ENCODE measurements at places on chromosomes 6 and 20.

DNA sequence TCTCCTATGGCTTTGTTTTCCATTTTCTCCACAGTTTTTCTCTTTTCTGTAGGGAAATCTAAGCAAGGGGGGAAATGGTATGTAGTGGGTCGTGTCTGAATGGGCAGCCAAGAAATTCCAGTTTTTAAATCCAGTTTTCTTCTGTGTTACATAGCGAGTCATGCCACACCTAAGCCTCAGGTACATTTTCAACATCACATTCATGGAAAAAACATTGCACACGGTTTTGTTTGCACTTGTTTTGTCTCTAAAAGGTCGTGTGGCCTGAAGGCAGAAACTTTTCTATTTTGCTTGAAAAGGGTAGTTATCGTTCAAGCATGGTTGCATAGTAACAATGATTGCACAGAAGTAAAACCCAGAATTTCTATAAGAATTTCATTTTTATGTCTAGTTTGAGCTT lies 70.5 kb downstream of the MOXD1 start:
- DNase-seq: no peak

DNA sequence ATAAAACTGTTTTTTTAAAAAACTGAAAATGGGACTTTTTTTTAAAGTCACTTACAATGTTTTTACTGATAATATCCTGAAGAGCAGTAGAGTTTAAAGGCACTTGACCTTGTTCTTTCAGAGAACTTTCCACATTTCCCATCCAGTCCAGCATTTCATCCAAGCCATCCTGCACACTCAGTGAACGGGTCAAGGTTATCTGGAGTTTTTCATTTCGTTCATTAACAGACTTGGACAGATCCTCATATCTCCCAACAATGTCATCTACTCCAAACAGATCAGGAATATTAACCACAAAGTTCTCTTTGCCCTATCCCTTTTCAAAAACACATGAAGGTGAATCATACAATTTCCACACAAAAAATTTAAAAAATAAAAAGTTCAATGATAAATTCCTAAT lies 69.1 kb downstream of the DST start:
- DNase-seq: no peak

DNA sequence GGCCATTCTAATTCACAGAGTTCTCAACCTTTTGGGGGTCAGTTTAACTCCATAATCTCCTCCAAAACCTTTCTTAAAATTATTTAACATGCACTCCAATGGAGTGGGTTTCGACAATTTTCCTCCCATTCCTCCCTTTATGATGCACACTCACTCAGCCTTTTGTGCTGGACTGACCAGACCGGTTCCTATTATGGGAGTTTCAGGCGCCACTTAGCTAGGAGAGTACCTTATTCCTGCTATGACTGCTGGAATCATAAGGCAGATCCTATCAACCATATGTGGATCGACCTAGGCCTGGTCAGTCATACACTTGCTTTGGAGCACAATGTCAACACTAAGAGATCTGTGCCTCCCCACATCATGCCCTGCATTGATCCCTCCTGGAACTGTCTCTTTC lies 63.9 kb upstream of the MOCS1 start:
- no peak for DNase-seq

GRCh38 chr6:154821638-154822037 lies 88.4 kb downstream of the SCAF8 start:
- no peak for DNase-seq

- peak; percentile 50 for DNase-seq
Observed at GRCh38 chr20:21048841-21049273, 57.3 kb downstream of the LINC00237 start.

DNA sequence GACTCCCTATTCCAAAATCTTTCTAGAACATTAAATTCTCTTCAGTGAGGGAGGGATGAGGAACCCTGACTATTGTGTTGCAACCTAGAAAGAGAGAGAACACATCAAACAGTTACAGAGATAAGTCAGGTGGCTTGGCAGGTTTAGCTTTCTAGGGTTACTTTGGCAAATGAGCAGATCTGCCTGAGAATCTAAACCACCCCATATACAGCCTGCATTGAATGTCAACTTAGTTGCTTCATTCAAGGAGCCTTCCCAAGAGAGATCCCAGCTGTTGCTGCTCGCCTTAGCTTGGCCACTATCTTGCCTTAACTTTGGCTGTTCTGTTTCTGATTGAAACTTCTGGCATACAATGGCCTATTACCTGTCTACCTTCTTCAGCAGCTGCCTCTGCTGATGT lies 74.7 kb upstream of the TCF21 start:
- no peak for DNase-seq

DNA sequence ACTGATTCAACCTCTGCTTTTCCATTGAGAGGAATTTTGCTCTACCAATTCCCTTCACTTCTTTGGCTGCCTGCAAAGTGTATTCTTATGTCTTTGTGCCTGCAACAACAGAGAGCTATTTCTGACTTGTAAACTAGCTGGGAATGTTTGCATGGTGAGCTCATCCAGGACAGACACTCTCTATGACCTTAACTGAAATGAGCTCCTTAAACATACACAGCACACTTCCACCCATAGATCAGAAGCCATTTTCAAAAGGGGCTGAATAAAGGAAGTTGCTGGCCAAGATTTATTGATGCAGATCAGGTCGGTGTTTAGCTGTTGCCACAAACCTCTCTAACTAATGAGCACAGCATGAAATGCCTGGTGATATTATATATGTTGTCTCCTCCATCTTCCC lies 377.7 kb downstream of the BTBD9 start:
- no peak for DNase-seq

- no peak for DNase-seq
Observed at GRCh38 chr6:113246186-113246585, 611.0 kb upstream of the MARCKS start.

- DNase-seq: no peak
Observed at GRCh38 chr6:54621285-54621684, 225.3 kb upstream of the FAM83B start.

DNA sequence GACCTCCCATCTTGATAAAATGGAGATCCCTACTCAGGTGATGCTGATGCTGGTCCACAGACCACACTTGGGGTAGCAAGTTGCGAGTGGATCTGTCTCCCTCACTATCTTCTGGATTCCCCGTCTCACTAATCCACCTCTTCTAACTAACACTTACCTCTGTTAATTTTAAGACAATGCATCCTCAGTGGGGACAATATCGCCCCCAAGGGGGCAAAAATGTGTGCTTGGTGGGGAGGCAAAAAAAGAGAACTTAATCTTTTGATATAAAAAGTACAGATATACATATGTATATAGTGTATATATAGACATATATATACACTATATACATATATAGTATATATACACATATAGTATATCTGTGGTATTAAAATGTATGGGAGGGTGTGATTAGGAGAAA lies 4.3 kb downstream of the LRFN2 start:
- no peak for DNase-seq

DNA sequence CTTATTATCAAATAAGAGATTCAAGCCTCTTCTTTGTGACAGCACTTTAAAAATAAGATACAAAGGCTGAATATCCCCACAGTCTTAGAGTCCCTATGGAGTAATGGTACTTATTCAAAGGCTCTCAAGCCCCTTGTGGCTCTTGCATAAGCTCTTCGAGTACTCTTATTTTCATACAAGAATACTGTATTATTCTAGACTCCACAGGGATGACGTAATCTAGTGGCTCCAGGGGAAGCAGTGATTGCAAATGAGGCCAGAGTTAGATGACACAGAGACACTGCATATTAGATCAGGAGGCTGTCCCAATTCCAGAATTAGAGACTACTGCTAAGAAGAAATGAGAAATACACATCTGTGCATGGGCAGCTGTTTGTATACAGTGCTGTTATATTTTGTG lies 1195.9 kb upstream of the MAP3K7 start:
- no peak for DNase-seq

DNA sequence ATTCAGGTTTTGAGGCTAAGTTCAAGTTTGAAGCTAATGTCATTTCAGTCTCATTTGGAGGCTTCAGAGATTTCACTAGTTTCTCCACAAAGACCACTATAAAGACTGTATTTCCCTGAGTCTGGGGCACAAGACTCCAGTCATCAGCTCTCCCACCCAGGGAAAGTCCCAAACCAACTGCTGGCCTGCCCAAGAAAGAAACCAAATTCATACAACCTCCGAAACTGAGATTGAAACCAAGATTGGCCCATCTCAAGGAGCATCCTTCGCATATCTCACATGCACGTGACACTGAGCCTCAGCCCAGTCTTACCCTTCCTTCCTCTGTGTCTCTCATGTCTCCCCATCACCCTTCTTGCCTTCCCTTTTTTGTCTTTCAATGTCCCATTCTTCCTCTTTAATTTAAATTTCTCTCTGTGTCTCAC lies 3.5 kb upstream of the LTA start:
- peak; percentile 83 for DNase-seq

DNA sequence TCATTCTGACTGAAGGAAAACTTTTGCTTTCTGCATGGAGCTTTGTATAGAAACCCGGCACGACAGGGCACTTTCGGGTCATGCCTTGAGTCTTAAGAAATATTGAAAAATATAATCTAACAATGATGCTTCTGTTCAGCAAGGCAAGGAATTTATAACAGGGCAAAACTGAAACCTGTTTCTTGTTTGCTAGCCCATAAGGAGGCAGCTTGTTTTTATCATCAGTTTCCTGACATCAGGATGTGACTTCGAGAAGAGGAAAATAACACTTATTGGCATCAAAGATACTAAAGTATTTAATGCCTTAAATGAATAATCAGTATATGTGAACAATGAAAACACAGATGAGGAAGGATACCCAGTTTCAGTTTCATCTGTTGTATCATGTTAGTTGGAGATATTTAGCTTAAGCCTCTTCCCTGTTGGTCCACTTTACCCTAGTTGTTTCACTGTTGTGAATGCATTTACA lies 146.5 kb downstream of the CDKAL1 start:
- DNase-seq: no peak

DNA sequence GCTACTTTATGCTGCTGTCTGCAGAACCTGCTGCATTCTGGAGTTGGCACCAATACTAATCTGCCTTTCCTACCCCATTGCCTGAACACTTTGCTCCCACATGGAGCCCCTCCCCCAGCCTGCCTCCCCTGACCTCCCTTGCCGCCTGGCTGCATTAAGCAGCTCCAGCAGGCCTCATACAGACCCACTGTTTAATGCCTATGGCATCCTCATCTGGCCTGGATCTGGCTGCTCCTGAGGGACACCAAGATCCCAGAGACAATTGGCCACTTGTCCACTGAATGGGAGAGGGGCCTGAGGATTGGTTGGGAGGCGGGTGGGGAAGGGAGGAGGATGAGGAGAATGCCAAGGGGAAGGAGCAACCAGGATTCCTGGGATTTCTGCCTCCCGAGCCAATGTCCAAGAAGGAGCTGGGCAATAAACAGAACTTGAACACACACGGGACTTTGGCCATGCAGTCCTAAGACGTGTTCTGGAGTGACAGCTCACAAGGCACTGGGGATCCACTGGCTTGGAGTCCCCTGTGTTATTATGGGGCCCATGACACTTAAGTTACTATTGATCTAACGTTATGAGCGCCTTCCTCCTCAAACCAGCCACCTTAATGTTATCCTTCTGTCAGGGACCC lies 10.4 kb upstream of the KCNK5 start:
- DNase-seq: no peak

- no peak for DNase-seq
Observed at GRCh38 chr20:38242848-38243708, 17.5 kb downstream of the KIAA1755 start.

DNA sequence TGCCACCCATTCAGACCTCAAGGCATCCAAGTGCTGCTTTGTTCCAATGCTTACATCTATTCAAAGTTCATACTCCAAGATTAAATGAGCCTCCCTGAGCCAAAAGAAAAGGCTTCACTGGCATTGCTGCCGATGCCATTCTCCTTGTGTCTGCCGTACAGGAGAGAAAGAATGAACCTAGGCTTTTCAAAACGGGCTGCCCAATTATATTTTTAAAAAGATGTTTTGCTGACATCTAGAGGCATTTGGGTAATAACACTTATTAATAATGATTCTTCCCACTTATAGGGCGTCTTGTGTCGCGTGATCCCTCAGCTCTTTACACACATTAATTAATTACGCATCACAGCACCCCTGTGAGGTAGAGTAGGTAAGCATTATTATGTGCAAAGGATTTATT lies 545.6 kb downstream of the PKHD1 start:
- DNase-seq: no peak

DNA sequence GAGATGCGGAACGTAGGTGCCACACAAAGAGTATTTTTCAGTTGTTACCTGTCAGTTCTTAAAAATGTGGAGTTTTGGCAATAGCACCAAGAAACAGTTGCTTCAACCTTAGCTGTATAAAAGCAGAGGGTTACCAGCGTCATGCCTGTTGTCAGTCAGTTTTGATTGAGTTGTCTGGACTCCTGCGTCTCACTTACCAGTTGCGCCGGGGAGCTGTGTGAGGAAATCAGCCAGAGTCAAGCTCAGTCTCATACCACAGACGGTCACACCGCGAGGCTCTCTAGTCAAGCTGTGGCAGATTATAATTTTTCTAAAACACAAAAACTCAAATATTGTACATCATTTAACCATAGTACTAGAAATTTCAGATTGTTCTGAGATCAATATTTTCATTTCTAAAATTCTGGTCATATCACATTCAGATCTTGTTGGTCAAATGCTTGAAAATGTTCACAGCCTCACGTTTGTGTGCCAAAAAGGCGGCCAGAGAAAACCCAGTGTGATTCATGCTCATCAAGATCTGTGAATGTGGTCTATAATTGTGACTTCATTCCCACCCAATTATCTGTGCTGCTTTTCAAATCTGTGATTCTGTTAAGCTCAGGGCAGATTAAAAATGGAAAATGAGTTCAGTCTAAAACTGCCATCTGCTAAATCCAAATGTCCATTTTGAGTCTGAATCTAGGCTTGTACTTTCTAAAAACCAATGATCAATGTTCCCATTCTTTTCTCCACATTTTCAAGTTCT lies 37.5 kb downstream of the SASH1 start:
- DNase-seq: no peak

- DNase-seq: no peak
Observed at GRCh38 chr20:46568570-46569129, 18.2 kb upstream of the OCSTAMP start.

DNA sequence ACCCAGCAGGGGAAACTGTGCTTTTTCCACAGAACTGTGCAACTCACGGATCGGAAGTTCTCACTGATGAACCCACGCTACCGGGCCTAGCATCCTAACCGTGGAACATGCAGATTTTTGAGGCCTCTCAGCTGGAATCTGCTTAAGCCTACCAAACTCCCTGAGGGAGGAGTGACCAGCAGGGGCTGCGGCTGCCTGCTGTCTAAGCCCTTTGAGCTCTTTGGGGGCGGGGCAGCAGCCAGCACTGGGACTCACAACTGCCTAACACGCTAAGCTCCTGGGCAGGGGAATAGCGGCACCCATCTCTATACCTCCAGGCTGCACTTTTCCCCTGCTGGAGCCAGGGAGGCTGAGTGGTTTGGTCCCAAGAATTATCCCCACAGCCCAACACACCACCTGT lies 20.4 kb upstream of the METTL24 start:
- DNase-seq: no peak
